ENCODE measurements at places on chromosomes 5 and 9.

- no peak for DNase-seq
Observed at GRCh38 chr5:67000794-67001475, 195.7 kb downstream of the CD180 start.

DNA sequence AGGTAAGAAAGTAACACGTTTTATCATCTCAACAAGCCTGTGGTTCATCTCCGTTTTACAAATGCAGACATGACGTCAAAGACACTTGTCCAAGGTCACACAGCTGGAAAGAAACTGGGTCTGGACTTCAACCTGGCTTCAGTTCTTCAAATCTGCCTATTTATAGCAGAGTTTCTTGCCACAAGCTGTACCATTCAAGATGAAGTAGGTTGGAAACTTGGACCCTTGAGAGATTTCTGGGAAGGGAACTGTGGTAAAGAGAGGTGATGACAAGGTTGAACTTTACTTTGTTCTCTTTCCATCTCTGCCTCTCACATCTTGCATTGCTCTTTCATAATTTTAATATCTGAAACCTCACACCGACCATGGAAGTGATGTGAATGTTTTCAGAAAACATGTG, 29.9 kb upstream of the DENND1A start:
- DNase-seq, result no peak

GRCh38 chr5:168995024-168995423, 305.9 kb downstream of the SLIT3 start:
- DNase-seq, result no peak

DNA sequence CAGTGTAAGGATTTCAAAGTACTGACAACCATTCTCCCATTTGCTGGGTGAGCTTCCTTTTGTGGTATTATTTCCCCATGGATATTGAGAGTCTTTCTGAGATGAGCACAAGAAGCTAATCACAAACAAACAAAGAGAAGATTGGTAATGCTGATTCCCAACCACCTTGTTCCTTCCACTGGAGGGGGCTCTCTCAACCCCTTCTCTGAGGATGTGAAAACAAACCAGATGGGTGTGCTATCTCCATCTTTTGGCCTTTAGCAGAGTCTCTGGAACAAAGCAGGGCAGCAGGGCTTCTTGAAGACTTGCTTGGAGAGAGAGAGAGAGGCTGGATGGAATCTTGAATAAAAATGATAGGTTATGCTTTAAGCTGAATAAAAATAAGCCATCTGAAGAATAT, 576.7 kb upstream of the ZNF462 start:
- peak; percentile 31 for DNase-seq

GRCh38 chr5:38286002-38286401, 27.6 kb downstream of the EGFLAM start:
- DNase-seq, result no peak

DNA sequence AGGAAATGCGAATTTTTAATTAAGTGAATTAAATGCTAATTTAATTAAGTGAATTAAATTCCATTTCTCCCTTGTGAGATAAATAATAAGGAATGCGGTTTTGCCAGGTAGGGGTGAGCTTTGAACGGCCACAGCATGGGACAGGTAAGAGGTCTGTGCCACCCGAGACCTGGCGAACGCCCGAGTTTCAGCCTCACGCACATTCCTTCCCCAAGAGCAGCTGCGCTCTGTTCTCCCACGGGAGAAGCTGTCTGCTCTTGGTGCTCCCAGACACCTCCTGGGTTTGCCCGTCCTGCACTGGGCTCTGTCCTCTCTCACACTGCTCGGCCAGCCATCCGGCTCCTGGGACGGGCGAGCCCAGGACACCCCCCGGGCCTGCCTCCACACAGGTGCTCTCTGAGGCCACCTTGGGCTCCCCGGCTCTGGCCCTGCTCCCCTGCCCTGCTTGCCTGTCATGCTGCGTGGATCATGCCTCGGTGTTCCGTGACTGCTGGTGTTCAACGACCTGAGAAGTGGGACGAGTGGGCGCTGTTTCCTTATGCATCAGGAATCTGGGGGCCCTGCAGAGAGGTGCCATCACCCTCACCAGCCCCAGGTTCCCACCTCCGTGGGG, 13.7 kb upstream of the CAMSAP1 start:
- DNase-seq, result no peak

DNA sequence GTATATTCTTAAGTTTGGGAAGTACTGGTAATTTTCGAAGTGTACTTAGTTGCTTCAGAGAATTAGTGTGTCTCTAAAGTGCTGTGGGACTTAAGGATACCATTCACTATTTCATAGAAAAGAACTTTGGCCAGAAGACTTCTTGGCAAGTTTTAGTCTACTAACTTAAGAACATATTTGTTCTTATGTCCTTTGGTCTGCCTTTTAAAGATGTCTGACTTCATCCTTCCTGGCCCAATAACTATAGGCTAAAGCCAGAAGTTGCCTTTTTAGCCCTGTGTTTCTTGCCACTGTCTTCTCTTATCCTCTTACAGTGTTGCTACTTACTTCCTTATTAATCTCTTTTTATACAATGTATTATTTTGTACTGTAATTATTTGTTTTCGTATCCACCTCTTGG, 6.3 kb downstream of the RBM27 start:
- DNase-seq, result no peak

DNA sequence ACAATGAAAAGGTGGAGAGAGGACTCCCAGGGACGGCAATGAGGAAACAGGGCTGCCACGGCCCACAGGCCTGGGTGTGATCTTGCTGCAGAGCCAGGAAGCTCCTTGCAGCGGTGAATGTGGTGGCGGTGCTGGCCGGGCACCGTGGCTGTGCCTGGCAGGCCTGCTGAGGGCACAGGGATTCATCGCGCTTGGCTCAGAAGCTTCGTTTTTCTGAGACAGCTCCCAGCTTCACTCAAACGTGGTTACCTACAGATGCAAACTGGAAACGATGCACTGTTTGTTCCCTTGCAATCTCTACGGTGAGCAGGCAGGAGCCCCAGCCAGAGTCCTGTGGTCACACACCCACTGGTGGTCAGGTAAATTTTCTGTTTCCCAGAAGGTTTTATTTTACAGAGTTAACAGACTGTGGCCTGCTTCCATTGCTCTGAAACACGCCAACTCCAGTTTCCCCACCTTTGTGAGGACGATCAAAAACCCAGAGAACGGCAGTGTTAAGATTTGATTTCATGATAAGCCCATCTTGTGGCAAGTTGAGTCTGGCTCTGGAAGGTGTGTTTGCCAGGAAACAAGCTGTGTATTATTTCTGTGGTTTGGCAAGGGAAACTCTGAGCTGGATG, 183.9 kb downstream of the AUH start:
- DNase-seq, result no peak

GRCh38 chr9:127545196-127546124, 66.6 kb upstream of the STXBP1 start:
- DNase-seq, result peak; percentile 60

- no peak for DNase-seq
Observed at GRCh38 chr9:36797471-36798220, 225.0 kb downstream of the MELK start.

DNA sequence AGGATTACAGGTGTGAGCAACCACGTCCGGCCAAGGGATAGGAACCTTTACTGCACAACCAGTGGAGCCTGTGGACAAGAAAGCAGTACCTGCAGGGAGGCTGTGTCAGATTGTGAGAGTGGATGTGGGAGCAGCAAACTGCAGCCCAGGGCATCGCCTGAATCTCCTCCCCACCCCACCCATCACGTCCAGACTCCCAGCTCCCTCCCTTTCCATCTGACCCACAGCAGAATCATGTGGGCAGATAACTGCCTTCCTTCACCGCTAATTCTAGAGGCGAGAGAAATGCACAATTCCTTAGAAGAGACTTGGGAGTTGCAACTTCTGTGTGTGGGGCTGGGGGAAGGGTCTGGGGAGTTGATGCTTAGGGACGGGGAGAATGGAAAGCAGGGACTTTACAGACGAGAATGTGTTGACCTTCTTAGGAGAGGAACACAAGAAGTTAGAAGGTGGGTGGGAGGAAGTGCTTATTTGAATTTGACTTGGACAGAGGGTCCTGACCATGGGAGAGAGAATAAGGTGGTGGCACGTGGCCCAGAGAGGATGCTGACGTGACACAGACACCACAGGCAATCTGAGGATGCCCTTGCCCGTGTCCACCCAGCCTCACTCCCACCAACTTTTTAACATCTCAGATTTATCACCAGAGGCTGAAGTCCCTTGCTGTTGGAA, 4.5 kb upstream of the LCP2 start:
- no peak for DNase-seq

- DNase-seq, result no peak
Observed at GRCh38 chr9:135566552-135566951, 5.0 kb downstream of the PAEP start.

DNA sequence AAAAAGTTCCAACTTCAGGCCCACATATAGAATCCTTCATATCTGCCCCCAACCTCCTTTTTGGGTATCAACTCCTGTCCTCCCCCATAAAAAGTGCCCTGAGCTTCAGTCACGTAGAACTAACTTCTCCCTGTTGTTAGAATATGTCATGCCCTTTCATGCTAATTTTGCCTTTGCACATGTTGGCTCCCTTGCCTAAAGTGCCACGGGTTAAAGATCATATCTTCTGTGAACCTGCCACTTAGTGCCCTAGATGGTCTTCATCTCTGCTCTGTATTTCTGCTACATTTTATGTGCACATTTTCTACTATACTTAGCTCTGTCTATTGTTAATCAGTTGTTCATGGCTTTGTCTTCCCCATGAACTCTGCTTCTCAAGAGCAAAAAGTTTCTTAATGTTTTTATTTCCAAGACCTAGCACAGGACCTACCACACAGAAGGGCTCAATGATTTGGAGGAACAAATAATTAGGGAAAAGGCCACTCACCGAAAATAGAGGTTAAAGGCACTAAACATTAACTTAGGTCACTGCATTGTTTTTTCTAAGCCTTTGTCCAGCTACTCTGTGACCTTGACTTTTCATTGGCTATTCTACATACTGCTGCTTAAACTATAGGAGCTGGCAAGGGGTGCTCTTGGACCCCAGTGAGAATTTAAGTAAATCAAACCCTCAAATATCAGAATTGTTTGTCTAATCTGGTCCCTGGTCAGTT, 94.3 kb downstream of the ARSB start:
- no peak for DNase-seq

DNA sequence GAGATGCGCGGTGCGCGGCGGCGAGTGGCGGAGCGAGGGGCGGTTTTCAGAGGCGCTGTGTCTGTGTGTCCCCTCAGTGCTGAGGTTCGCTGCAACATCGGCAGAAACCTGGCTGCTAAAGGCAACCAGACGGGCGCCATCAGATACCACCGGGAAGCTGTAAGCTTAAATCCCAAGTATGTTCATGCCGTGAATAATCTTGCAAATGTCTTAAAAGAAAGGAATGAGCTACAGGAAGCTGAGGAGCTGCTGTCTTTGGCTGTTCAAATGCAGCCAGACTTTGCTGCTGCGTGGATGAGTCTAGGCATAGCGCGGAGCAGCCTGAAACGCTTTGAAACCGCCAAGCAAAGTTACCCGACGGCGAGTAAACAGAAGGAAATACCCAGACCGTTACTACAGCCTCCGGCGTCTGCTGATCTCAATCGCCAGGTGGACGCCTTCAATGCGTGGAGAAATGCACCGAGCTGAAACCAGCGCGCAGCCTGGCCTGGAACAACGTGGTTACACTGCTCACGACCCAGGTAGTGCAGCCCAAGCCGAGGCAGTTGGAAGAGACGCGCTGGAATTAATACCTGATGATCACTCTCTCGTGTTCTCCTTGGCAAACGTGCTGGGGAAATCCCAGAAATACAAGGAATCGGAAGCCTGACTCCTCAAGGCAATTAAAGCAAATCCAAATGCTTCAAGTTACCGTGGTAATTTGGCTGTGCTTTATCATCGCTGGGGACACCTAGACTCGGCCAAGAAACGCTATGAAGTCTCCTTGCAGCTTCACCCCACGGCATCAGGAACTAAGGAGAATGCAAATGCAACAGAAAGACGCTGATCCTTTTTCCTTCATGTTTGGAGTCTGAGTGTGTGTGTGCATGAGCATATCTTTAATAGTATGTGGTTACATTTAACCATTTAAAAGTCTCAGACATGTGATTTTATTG, 15.9 kb downstream of the OR2V1 start:
- DNase-seq, result no peak

DNA sequence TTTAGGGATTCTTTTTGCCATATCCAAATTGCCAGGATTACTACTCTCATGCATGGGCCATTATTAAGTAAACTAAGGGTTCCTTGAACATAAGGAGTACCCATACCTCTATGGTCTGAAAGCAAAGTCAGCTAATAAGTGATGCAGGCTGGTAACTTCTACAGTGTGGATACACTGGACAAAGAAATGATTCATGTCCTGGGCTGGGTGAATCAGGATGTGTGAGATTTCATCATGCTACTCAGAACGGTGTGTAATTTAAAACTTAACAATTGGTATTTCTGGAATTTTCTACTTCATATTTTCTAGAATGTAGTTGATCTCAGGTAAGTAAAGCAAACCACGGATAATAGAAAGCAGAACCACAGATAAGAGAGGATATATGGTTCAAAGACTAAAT, 428.8 kb downstream of the CHSY3 start:
- DNase-seq, result no peak

DNA sequence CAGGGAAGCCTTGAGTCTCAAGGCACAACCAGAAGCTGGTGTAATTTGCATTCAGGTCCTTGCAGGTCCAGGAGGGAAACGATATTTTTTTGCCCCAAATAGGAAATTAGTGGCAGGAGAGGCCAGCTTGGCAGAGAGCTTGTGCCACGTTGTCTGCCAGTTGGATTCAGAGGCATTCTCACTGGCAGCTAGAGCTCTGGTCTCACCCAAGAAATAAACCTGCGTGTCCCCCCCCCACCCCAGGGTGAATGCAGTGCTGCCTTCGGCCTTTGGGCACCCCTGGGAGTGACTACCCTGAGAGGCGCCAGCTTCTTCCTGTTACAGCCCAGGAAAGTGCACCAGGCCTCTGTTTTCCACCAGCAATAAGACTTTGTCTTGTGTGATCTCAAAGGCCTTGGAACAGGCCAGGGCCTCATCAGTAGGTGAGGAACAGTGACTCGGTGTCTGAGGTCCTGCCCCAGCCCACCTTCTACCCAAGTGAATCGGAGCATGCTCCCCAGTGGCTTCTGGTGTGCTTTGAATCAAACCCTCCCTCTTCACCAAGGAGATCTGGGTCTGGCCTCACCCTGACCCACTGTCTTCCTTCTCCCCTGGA, 68.4 kb downstream of the HSPA4 start:
- no peak for DNase-seq

GRCh38 chr5:91670563-91670962, 287.4 kb upstream of the ARRDC3 start:
- DNase-seq, result no peak

GRCh38 chr5:108545301-108545700, 163.4 kb upstream of the FBXL17 start:
- DNase-seq, result no peak

DNA sequence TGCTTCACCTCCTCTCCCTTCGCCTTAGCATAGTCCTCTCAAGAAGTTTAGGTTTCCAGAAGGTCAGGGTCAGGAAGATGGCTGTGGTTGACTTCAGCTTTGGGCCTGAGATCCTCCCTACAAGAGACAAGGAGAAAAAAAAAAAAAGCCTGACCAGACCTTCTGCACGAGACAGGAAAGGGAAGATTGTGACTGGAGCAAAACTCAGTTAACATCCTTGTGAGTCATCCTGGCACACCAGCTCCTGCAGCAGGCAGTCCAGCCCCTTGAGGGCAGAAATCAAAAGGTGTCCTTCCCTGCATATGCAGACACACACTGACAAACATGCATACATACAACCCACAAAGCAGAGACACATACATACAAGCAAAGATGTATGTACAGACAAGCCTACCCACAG, 18.0 kb upstream of the ENHO start:
- DNase-seq, result no peak
